Breast epithelium (tissue), 4 donors: ENCODE measurements at places on chromosomes 3 and 15. TPM values are rescaled to one million over a fixed set of nuclear protein-coding genes. Genes with fewer than 3 reads are reported as not detected.

Gene ADAMTS17
- total RNA-seq = 5.1 TPM

DNA sequence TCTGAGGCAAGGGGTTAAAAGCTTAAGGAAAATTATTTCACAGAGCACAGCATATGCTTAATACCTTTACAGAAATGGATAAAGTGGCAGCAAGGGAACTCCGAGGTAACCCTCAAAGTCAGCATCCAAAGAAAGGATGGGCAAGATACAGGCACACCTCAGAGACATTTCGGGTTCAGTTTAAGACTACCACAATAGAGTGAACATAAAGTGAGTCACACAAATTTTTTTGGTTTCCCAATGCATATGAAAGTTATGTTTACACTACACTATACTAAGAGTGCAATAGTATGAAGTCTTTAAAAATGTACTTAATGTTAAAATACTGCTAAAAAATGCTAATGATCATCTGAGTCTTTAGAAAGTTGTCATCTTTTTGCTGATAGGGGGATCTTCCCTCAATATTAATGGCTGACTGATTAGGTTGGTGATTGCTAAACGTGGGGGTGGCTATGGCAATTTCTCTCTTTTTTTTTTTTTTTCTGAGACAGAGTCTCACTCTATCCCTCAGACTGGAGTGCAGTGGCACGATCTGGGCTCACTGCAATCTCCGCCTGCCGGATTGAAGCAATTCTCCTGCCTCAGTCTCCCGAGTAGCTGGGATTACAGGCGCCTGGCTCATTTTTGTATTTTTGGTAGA lies 10.0 kb downstream of the UBR1 start:
- H3K27ac ChIP-seq = no peak overlapping the region
- no peak for DNase-seq
- no peak overlapping the region for H3K4me3 ChIP-seq
- H3K4me1 ChIP-seq = no peaks in the 10 kb centered on the region
- no peaks in the 10 kb centered on the region for H3K36me3 ChIP-seq
- H3K27me3 ChIP-seq = no peaks in the 10 kb centered on the region

DNA sequence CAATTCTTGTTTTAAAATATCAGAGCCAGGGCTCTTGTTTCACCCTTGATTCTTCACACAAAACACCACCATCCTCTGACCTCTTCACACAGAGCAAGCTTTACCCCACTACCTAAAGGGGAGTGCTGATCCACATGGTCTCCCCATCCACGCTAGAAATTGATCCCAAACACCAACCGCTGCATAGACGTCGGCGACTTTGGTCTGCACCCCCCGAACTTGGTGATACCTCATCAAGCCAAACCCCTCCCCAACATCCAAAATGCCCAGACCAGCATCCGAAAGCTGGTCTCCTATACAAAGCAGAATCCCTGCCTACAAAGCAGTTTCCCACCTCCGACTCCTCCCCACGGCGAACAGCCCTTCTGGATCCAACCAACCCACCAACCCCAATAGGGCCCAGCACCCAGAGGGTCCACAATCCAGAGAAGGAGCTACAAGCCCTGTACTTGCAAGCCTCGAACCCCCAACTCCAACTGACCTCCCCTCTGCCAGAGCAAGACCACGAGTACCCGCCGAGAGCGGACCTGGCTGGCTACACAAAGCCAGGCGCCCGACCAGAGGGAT lies 25.8 kb upstream of the MTHFS start:
- H3K36me3 ChIP-seq = no peaks in the 10 kb centered on the region
- DNase-seq = no peak
- no peaks in the 10 kb centered on the region for H3K27me3 ChIP-seq
- no peaks in the 10 kb centered on the region for H3K4me1 ChIP-seq

DNA sequence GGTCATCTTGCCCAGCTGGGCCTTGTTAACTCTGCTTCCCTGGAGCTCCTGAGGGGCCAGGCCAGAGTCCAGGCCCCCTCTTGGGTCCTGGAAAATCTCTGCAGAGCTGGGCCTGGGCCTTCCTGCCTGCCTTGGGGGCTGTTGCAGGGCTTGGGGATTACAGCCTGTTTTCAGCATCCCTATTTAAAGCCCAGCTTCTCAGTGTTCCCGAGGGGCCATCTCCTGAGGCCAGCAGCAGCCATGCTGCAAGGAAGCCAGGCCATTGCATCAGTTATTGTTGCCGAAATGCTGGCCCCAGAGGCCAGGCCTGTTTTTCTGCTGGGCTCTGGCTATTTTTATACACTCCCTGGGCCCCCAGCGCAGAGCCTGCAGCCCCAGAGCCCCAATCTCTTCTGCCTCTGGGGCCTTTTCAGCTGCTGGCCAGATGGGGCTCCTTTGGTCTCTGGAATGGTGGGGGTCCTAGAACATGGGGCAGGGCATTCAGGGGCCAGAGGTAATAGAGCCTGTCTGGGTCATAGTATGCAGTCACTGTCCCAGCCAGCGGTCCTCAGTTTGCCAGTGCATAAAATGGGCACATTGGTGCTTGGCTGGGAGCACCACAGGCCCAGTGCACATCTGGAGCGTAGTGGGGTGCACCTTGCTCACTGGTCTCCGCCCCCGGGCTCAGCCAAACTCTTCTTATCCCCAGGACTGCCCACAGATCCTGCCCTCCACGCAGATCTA lies 28.5 kb downstream of the PLXNA1 start:
- no peaks in the 10 kb centered on the region for H3K36me3 ChIP-seq
- DNase-seq = no peak

Gene CCDC9B
- total RNA-seq = 14.1 TPM

Gene PLSCR5
- not detected for total RNA-seq

Gene ZNF621
- 16.4 TPM for total RNA-seq

Gene SMCO1
- not detected for total RNA-seq

- no peak overlapping the region for H3K4me3 ChIP-seq
- no peaks in the 10 kb centered on the region for H3K4me1 ChIP-seq
- no peaks in the 10 kb centered on the region for H3K36me3 ChIP-seq
- no peaks in the 10 kb centered on the region for H3K27me3 ChIP-seq
- H3K27ac ChIP-seq = no peak overlapping the region
- no peak for DNase-seq
These were observed 141.0 kb upstream of the MYRIP start for GRCh38 chr3:39668420-39668819.

- no peaks in the 10 kb centered on the region for H3K4me1 ChIP-seq
- DNase-seq = no peak
- no peak overlapping the region for H3K4me3 ChIP-seq
- no peak overlapping the region for H3K27ac ChIP-seq
- no peaks in the 10 kb centered on the region for H3K27me3 ChIP-seq
These were observed 22.0 kb upstream of the MUC20 start for GRCh38 chr3:195698647-195699387.

- H3K27ac ChIP-seq = no peak overlapping the region
- H3K27me3 ChIP-seq = no peaks in the 10 kb centered on the region
- no peaks in the 10 kb centered on the region for H3K36me3 ChIP-seq
- H3K4me1 ChIP-seq = no peaks in the 10 kb centered on the region
These were observed 346.2 kb downstream of the SLC9A9 start for GRCh38 chr3:143502081-143502480.

GRCh38 chr3:115658032-115658336 lies 34.7 kb downstream of the GAP43 start:
- peak overlapping the region; percentile 84 for H3K4me3 ChIP-seq
- H3K27ac ChIP-seq = peak overlapping the region; percentile 94
- no peaks in the 10 kb centered on the region for H3K4me1 ChIP-seq

Gene CCDC80
- total RNA-seq = 430 TPM
